ENCODE measurements at places on chromosomes 11 and 22.

DNA sequence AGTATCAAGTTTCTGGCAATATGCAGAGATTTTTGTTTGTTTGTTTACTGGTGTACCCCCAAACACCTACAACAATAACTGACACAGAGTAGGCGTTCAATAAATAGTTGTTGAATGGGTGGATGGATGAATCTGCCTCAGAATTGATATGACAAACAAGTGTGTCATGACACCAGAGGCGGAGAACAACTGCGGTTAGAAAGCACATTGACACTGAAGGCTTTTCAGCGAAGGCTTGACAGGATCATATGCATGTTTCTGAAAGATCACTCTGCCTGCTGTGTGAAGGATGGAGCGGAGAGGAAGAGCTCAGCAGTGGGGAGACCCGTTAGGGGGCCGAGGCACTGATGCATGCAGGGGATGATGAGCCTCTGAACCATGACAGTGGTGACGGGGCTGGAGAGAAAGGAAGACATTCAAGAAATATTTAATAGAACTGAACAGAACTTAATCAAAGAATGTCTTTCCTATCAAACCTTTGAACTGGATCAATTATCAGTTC is 108.5 kb upstream of the USP47 start:
- DNase-seq, result peak; percentile 30

- no peak for DNase-seq
Observed at GRCh38 chr22:24121938-24122337, 59.3 kb upstream of the SUSD2 start.

GRCh38 chr11:99803501-99803900 is 782.8 kb downstream of the CNTN5 start:
- DNase-seq, result no peak

GRCh38 chr11:121367844-121368225 is 75.3 kb downstream of the SC5D start:
- no peak for DNase-seq

GRCh38 chr11:33262011-33262645 is 4.9 kb downstream of the HIPK3 start:
- DNase-seq, result no peak

DNA sequence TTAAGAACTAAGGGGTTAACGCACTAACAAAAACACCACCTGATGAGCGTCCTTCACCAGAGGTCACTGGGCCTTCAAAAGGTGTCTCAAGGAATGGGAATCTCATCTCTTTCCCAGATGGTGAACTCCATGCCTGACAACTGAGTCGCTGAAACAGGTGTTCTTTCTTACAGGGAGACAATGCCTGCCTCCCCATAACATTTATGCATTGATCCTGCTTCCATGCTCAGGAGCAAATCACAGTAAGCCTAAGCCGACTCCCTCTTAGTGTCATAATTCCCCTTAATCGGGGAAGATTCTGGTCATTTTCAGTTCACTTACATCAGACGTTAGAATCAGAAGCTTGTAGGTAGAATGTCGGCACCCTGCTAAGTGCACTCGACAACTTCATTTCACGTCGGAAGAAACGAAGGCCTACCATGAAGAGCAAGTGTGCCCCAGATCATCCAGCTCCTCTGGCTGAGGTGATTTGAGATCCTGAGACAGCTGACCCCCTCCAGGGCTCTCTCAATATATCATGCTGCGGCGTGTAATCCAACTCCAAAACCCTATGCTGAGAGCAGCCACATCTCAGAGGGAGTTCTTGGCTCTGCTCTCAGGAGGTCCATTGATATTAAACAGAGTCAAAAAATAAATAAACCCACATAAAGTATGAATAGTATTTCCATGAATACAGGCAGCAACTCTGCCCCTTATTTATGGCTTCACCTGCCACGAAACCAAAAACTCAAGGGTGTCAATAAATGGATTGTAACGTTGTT is 163.1 kb downstream of the LARGE1 start:
- no peak for DNase-seq

DNA sequence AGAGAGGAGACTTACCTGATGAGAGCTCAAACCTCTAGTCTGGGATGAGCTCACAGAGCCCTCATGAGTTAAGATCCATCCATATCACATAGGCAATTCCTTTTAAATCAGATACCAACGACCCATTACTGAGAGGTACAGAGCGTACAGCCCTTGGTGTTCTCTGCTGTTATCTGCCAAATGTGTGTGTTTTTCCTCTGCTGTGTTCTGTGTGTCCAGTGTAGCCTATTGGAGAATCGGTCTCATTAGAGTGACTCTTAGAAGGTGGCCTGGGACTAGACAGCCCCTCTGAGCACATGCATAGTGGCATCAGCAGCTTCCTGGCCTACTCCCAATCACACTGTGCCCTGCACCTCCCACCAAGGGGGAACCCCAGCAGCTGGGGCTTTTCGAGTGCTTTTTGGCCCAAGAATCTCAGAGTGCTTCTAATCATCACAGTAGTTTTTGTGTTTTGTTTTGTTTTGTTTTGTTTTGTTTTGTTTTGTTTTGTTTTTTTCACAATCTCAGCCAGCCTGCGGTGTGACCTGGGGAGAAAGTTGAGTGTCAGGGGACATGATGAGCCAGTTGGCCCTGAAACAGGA is 25.4 kb downstream of the TP53AIP1 start:
- no peak for DNase-seq

DNA sequence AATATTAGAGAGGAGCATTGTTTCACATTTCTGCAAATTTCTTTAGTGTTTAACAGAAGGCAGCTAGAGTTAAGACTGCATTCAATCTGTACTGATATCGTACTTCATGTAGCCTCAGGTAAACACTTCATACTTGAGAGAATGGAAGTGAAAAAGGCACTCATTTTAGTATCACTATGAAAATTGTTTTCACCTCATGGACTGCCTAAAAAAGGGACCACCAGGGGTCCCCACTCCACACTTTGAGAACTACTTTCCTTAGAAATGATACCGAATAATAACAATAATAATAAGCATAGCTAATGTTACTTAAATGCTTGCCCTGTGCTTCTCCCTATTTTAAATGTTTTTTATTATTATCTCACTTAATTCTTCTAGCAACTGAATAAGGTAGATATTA is 95.1 kb downstream of the BLID start:
- no peak for DNase-seq

- no peak for DNase-seq
Observed at GRCh38 chr22:42887523-42888507, 30.7 kb upstream of the ARFGAP3 start.

DNA sequence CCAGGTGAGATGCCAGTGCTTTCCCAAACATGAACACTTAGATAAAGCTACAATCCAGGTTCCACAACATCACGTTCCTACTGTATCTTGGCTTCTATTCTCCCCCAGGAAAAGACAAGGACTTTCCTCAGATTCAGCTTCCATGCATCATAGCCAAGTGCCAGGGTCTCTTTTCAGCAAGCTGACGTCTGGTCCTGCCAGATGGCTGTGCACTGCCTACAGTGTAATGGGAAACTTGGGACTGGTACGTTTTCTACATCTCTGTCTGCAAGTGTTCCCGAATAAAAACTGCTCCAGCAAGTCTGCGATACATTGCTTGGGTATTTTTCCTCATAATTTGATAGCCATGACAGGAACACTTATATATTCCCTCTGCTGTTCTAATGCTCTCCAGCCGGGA is 412.5 kb downstream of the FAM181B start:
- no peak for DNase-seq

GRCh38 chr11:45982656-45983470 is 60.4 kb downstream of the LARGE2 start:
- peak; percentile 50 for DNase-seq

DNA sequence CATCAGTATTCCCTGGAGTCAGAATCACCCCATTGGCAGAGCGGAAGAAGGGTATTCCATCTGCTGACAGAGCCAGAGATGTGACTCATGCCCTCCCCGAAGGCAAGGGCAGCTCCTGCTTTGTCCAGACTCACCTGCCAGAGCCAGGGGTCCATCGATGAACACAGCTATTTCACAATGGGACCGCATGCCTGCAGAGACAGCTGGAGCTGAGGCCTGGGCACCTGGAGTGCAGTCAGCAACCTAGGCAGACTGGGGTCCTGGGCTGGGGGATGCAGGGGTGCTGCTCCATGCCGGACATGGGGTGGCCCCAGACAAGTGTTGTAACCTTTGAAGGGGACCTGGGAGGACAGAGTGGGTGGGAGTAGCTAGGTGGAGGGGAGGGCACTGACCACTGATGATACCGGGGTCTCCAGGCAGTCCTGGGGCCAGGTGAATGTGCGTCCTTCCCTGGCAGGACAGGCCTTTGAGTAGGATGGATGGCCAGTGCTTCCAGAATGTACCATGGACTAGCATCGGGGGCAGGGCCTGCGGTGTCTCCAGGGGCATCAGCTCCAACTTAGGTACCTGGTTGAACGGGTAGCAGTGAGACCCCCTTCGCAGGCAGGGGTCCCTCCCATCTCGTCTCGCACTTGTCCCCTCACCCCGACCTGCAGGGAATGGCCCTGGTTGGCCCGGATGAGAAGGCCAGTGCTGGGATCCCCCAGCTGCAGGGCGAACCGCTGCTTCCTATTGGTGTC is 1.7 kb downstream of the TRPT1 start:
- no peak for DNase-seq

- DNase-seq, result peak; percentile 15
Observed at GRCh38 chr22:44399906-44400762, 87.4 kb upstream of the SHISAL1 start.

- DNase-seq, result no peak
Observed at GRCh38 chr22:38881997-38882879, 10.2 kb upstream of the CBX6 start.

GRCh38 chr11:91209751-91210150 is 986.9 kb upstream of the CHORDC1 start:
- DNase-seq, result no peak

- DNase-seq, result peak; percentile 88
Observed at GRCh38 chr11:33802194-33802950, 28.1 kb upstream of the FBXO3 start.

DNA sequence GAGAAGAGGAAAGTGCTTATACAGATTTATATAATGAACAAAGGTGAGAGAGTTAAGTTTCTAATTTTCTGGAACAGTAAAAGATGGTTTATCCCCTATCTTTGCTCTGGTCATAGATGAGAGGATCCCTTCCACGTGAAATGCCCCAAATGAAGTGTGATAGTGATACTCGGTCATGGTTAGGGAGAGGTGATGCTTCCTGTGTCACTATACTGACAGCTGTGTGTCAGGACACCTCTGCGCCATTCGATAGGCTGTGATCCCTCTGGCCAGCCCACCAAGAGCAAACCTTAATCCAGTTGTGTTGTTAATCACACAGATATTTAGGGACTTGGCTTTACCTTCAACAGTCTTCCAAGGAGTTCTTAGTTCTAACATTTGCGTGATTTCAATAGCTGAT is 57.7 kb downstream of the NCAM1 start:
- no peak for DNase-seq

DNA sequence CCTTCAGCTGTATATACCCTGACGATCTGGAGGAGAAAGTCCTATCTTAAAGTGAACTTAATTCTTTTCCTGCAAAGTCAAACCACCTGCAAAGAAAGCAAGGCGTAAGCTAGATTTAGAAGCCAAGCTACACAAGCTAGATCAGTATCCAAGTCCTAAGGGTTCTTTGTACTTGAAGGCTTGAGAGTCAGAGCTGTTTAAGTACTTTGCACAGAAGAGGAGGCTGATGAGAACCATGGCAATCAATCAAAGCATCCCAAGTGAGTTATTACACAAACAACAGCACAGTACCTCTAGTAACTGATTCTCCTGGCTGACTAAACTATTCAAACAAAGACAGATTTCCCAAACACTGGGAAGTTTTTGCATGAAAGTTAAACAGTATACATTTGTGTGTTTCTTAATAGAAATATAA is 1.9 kb downstream of the CDON start:
- DNase-seq, result no peak

DNA sequence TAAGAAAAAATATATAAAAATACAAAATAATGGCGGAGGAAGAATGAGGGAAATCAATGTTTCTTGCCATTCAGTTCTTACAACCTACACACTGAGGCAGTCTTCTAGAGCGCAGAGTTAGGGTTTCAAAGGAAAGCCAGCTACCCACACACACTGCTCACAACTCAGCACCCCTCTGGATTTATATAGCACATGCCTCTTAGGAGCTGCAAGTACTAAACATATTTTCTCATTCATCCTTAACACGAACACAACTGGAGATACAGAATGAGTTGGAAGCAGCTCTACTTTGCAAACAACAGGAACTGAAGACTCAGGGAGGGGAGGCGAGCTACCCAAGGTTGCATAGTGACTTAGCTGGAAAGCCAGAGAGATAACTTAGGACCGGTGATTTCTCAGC is 293.8 kb downstream of the CTTN start:
- no peak for DNase-seq

- no peak for DNase-seq
Observed at GRCh38 chr11:11149671-11150459, 203.2 kb downstream of the CSNK2A3 start.

DNA sequence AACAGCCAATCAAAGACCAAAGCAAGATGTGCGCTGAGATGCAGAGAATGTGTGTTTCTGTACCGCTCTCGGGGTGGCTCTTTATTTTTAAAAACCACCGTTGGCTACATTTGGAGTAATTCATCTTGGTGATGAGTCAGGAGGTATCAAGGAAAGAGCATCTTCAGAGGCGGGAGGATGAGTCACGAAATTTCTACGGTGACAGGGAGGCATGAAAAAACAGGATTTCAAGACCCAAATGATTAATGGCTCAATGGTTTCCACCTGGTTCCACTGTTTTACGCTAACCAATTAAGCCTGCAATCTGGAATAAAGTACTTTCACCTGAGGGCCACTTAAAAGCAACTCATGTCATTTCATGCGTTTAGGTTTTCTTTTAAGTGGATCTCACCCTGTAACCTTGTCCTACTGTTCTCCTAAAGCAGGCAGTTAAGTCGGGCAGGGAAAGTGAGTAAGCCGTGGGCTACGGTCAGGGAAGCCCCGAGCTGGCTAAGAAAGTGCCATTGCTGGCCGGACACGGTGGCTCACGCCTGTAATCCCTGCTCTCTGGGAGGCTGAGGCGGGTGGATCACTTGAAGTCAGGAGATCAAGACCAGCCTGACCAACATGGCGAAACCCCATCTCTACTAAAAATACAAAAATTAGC is 74.6 kb downstream of the CELSR1 start:
- no peak for DNase-seq

DNA sequence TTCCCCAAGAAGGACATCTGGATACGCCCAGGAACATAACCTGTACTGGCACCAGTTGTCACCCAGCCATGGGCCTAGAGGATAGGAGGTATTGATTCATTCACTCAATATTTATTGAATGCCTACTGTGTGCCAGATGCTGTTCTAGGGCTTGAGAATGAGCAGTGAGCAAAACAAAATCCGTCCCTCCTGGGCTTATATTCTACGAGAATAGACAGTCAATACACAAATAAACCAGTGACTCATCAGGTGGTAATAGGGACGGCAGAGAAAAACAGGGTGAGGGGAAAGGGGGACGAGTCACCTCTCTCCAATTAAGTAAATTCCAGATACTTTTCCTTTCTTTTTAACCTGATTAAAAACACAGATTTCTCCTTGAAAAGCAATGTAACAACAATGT is 103.5 kb downstream of the MICAL2 start:
- DNase-seq, result no peak

- peak; percentile 31 for DNase-seq
Observed at GRCh38 chr11:131537748-131538147, 167.3 kb downstream of the NTM start.

DNA sequence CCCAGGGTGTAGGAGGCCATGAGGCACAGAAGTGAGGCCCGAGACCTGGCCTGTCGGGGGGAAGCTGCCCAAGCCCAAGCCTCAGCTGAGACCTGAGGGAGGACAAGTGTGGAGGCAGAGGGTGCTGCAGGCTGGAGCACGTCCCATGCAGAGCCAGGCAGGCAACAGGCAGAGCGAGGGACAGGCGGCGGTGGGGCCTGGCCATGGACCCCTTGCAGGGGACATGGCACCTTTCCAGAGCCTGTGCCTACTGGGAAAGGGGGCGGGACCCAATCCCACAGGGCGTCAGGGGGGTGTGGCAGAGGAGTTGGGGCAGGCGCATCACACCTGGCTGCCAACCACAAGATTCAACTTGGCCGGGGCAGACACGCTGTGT is 4.3 kb downstream of the TNNI2 start:
- DNase-seq, result no peak

Data from retina (tissue), 1 donor.